ENCODE measurements at places on chromosomes 13 and 19. TPM values are rescaled to one million over a fixed set of nuclear protein-coding genes. Genes with fewer than 3 reads are reported as not detected.

DNA sequence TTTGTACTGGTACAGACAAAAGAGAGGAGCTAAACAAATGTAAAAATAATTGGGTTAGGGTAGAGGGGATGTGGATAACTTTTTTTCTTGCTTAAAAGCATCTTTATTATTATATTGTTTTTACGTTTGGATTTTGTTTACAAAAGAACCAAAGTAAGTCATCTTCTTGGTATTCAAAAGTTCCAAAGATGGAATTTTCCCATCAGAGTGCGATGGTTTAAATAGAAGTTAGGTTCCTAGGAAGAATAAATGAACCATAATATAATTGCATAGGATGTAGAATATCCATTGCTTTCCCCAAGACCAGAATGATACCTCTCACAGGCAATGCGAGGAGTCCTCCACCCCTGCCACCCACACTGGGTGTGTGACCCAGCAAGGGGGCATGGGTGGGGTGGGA lies 99.4 kb upstream of the RNF113B start:
- H3K36me3 ChIP-seq: no peaks in the 10 kb centered on the region
- H3K27ac ChIP-seq: no peak overlapping the region
- no peaks in the 10 kb centered on the region for H3K4me1 ChIP-seq
- H3K27me3 ChIP-seq: no peaks in the 10 kb centered on the region
- no peak overlapping the region for H3K4me3 ChIP-seq

- no peak overlapping the region for H3K4me3 ChIP-seq
- no peak overlapping the region for H3K27ac ChIP-seq
- H3K27me3 ChIP-seq: no peaks in the 10 kb centered on the region
- no peaks in the 10 kb centered on the region for H3K36me3 ChIP-seq
Observed at GRCh38 chr19:38142176-38143035, 81.6 kb downstream of the DPF1 start.

DNA sequence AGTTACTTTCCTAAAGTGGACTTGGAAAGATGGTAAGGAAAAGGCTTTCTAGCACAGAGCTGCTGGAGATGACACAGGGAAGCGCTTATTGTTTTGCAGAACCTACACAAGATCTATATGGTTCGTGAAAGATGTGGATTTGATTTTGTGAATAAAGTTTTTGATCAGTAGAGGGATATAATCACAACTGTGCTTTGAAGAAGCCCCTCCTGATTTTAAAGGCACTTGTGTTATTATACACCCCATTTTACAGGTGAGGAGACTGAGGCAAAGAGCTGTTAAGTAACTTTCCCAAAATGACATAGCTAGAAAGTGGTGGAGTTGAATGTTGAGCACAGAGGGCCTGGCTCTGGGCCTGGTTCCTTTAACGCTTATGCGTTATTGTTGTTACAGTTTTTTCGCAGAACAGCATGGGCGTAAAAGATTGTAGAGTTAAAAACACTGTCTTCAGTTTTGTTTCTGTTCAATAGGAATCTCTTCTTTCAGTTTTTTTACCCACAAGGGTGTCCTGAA lies 1.4 kb downstream of the TDRD3 start:
- H3K27me3 ChIP-seq: no peaks in the 10 kb centered on the region
- peak overlapping the region; percentile 93 for H3K27ac ChIP-seq
- peak overlapping the region; percentile 94 for H3K4me3 ChIP-seq
- no peak for DNase-seq

DNA sequence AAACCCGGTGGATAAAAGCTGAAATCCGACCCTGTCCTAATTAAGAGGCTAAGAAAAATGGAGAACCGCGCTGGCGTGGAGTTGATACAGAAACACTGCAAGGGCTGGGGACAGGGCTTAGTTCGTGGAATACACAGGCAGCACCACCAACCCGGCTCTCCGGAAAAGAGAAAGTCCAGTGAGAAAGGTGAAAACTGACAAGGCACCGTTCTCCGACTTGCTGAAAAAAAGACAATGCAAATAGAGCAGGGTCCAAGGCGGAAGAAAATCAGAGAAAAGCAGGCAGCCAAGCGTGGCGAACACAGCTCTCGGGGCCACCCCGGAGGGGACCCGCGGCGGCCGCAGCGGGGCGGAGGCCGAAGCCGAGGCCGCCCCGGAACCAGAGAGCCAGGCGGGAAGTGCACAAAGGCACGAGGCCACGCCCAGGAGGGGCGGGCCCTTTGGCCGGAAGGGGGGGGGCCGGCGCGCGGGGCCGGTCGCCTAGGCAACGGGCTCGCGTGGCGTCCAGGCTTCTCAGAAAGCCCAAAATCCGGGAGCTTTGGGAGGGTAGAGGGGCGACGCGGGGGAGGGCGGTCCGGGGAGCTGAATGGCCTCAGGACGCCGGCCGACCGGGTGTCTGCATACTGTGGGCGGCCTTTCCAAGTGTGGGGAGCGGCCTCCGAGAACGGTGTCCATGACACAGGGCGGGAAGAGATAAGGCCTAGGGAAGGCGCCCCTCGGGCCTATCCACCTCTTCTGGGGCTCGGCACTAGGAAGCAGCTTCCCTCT lies 1.2 kb upstream of the ING1 start:
- H3K36me3 ChIP-seq: no peaks in the 10 kb centered on the region
- no peaks in the 10 kb centered on the region for H3K27me3 ChIP-seq
- DNase-seq: peak; percentile 82
- peaks cover 14% of the 10 kb centered on the region for H3K4me1 ChIP-seq
- H3K4me3 ChIP-seq: peak overlapping the region; percentile 22

DNA sequence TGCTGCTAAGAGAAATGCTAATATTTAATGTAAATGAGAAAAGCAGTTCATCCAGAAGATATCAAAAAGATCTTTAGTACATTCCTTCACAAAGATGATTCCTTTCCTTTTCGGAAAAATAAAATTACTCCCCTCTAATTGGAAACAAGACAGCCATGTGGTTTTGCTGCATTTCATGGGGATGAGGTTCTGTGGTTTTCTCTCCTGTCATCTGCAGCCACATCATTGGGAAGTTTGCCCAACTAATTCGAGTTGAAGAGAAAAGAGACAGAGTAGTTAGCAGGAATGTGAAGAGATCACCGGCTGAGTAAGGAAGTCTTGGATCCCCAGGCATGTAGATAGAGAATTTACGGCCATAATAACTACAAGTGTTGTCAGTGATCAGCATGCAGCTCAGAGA lies 122.1 kb downstream of the CYSLTR2 start:
- no peaks in the 10 kb centered on the region for H3K36me3 ChIP-seq
- H3K4me3 ChIP-seq: no peak overlapping the region
- H3K27me3 ChIP-seq: peaks cover 2% of the 10 kb centered on the region
- no peak overlapping the region for H3K27ac ChIP-seq
- no peak for DNase-seq
- H3K4me1 ChIP-seq: no peaks in the 10 kb centered on the region

The CNFN gene
- total RNA-seq: not detected

The SLC8A2 gene
- not detected for total RNA-seq

The MATK gene
- not detected for total RNA-seq

The TUBGCP3 gene
- total RNA-seq: 44.0 TPM

The UBE2M gene
- total RNA-seq: 106 TPM

The MUC16 gene
- not detected for total RNA-seq

The A1BG gene
- 2.3 TPM for total RNA-seq
